NCI-H526 (cell line): ENCODE measurements at places on chromosomes 11 and 22.

DNA sequence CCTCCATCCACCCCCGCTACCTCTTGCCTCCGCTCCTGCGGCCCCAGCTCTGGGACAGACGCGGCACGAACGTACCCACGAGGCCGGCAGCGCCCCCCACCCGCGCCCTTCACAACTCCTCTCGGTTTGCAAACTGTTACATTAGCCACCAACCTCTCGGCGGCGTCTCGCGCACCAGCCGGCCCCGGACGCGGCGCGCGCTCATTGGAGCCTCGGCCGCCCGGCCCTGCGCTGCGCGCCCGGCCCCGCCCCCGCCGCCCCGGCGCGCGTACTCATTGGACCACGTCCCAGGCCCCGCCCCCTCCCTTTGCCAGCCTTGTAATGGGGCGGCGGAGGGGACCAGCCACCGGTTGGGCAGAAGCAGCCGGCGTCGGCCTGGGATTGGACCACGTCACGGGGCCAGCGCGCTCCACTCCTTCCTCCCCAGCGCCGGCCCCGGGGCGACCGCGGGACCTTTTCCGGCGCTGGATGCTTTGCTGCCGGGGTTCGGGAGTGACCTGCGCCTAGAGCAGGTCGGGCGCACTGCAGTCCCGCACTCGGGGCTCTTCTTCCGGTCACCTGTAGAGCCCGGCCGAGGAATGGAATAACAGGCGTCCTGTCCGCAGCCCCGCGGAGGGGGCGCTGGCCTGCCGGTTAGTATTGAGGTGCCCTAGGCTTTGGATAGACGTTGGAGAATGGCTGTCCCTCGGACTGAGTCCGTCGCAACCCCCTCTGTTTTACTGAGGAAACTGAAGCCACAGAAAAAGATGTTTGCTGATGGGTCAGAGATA, at the start of gene HYOU1:
TSS of gene HYOU1 (minus strand) at position 206 of the 770 bp plus-strand sequence. CDS start 1,045 bp downstream, outside the sequence.
- DNase-seq = peak; percentile 98

GRCh38 chr11:36346562-36347383, 50.7 kb downstream of the PRR5L start:
- peak; percentile 28 for DNase-seq

- DNase-seq = no peak
These were observed 24.5 kb upstream of the BLID start for GRCh38 chr11:122140500-122140899.

DNA sequence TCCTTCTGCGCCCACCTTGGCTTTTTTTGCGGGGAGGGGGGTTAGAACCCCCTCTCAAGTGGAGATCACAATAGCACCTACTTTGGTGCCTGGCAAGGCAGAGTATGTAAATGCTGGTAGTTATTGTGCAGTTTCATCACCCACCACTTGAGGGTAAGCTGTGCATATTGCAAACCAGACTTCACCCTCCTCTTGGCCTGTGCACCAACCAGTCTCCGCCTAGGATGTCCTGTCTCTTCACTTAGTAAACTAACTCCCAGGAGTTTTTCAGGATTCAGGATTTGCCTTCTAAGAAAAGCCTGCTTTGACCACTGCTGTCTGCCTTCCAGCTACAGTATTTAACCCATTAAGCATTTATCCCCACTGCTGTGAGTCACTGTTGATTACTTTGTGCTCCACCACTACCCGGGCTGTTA, 2.0 kb upstream of the UBXN1 start:
- DNase-seq = peak; percentile 85
